ENCODE measurements at places on chromosomes 16 and 17. TPM values are rescaled to one million over a fixed set of nuclear protein-coding genes. Genes with fewer than 3 reads are reported as not detected.

- DNase-seq, result no peak
- peaks cover 4% of the 10 kb centered on the region for H3K4me1 ChIP-seq
- peaks cover 27% of the 10 kb centered on the region for H3K36me3 ChIP-seq
- H3K4me3 ChIP-seq, result no peak overlapping the region
- no peaks in the 10 kb centered on the region for H3K27me3 ChIP-seq
- no peak overlapping the region for H3K27ac ChIP-seq
Measured at GRCh38 chr17:42334677-42335076, 46.4 kb downstream of the STAT5A start.

- H3K36me3 ChIP-seq, result peaks cover 11% of the 10 kb centered on the region
- no peaks in the 10 kb centered on the region for H3K27me3 ChIP-seq
- peak; percentile 23 for DNase-seq
Measured at GRCh38 chr17:17236295-17237025, 508 bp downstream of the FLCN start.

The TPSAB1 gene
- total RNA-seq, result not detected

The C16orf82 gene
- not detected for total RNA-seq

The SULT1A3 gene
- total RNA-seq, result 12.2 TPM
